ENCODE measurements at places on chromosomes 1 and 21.

- DNase-seq, result no peak
Observed at GRCh38 chr21:33089395-33090119, 19.6 kb downstream of the OLIG1 start.

DNA sequence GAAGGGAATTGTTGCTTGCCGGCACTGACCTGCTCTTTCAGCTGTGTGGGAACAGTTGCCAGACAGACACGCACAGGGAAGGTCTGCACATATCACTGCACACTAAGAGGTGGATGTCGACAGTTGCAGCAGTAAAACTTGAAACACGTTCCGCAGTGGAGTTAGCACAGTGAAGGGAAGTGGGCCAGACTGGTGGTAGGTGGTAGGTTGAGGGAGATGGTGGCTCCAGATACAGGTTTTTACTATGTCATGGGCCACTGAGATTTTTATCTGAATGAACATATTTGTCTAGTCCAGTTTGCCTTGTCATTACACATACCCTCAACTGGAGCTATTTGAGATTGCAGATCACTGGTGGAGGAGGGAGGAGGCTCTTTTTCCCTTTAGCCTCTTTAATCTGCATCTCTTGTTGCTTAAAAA is 13.5 kb downstream of the MRPS6 start:
- no peak for DNase-seq

DNA sequence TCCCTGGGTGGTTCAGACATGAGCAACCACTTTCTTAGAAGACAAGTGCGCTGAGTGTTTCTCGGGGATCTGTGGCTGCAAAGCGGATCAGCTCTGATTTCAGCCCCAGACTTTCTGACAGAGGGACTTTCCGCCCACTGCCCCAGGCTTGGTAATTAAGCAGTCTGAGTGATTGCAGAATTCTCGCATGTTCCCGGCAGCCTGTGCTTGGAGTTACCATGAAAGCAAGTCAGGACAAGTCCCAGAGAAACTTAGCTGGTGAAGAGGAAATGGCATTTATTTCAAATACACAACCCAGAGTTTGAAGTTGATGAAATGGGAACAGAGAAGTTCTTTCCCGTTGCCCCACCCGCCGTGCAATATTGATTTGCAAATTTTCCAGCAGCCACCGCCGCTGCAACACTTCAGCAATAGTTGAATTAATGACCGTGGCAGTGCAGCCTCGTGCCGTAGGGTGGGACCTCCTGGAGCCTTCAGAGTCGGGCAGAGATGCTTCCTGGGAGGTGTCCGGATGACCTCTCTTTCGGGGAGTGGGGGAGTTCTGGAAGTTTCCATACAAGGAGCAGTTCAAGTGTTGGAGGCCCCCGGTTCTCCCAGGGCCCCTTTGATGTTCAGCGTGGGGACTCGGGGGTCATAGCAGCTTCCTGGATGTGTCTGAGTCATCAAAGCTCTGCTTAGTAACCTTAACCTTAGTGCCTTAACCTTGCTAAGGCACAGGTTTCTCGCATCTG is 134.7 kb downstream of the KAZN start:
- DNase-seq, result no peak

DNA sequence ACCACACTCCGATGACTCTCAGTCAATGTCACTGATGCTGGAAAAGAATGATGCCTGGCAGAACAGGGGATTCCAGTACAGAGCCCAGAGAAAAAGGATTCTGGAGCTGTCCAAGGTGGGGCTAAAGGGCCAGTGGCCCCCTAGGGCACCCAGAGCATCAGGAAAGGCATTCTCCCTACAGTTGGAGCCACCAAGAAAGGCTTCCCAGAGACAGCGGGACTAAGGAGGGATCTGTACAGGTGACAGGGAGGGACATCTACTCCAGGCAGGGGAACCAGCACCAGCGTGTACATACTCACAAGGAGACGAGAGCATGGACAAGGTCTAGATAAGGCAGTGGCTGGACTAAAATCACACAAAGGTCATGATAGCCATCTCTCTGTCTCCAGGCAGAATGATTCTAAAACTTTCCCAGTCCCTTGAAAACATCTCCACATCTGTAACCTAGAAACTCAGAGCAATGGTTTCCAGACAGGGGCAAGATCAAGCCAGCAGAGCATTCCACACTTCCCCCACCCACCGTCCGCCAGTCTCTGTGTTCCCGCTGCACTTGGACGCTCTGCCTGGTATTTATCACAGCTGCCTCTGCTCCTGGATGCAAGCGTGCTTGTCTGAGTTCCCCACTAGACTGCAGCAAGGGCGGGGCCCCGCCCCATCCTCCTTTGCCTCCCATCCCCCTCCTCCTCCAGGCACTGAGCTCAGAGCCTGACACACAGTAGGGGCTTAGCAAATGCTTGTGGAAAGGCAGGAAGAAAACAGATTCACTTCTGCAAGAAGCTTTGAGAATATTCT is 111.6 kb upstream of the ZC3H12A start:
- DNase-seq, result no peak

- no peak for DNase-seq
Observed at GRCh38 chr21:16969636-16970035, 543.2 kb upstream of the CXADR start.
